ENCODE measurements at places on chromosomes 1 and 21.

DNA sequence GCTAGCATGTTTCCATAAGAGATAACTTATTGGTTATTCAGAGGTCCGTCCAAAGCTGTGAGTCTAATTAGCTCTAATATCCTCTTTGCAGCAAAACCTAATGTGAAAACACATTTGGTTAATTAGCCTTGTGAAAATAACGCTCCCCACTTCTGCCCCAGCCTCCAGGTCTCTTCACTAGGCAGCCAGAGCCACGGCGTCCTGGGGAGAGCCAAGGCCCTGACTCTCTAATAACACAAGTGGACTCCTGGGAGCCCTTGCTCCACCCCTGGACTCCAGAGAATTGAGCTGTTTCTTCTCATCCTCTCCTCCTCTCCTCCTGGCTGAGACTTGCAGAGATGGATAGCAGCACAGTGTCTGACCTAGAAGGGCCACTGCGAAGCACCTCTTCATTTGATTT, 78.8 kb downstream of the CCDC185 start:
- no peak for DNase-seq

DNA sequence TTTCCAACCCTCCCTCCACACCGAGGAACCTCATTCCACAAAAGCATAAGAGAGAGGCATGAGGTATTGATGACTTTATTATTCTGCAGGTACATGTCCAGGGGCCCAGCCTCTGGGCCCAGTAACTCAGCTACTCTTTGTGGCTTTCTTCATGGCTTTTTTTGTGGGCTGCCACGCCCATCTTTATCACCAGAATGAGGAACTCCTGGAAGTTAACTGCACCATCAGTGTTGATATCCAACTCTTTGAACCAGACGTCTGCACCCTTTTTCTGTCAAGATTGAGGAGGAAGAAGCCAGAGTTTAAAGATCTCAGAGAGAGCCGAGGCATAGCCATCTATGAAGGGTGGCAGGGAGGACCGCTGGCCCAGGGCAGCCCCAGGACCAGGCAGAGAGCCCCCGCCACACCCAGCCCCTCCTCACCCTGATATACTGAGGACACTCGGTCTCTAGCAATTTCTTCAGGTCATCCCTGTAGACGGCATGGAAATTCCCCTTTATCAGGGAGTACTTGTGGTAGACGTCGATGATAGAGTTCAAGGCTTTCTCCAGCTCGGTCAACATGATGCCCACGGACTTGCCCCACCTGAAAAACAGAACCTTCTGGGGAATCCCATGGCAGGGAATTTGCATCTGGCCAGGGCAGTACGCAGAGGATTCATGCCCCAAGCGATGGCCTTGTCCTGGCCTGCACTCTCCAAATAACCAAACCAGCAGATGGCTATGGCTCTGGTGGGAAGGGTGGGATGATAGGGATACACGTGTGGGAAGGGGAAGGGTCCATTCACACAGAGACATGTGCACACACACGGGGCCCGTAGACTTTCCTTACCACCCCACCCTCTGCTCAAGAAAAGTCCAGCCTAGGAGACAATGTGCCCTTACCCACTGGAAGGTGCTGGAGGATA, 647 bp downstream of the S100A8 start:
- no peak for DNase-seq

GRCh38 chr1:51172811-51173210, 63.3 kb upstream of the RNF11 start:
- no peak for DNase-seq

DNA sequence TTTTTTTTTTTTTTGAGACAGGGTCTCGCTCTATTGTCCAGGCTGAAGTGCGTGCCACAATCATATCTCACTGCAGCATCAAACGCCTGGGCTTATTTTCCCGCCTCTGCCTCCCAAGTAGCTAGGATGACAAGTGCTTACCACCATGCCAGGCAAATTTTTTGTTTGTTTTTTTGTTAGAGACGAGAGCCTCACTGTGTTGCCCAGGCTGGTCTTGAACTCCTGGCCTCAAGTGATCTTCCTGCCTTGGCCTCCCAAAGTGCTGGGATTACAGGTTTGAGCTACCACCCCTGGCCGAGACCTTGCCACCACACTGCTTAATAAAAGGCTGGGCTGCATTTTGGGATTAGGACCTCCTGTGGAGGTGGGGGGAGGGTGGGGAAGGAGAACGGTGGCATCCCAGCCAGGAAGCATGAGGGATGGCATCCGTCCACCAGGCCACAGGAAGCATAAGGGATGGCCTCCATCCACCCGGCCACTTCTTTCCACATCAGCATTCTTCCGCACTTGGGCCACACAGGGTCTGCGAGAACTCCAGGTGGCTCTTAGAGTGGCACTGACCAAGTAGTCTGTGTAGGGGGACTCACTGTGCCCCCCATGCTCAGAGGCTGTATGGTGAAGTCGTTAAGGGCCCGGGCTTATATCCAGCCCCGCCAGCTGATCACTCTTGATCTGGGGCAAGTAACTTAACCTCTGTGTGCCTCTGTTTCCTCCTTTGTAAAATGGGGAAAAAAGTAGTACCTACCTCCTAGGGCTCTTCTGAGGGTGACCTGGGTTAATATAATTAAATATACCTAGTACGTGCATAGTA, 75.0 kb downstream of the GALNT2 start:
- DNase-seq = no peak

DNA sequence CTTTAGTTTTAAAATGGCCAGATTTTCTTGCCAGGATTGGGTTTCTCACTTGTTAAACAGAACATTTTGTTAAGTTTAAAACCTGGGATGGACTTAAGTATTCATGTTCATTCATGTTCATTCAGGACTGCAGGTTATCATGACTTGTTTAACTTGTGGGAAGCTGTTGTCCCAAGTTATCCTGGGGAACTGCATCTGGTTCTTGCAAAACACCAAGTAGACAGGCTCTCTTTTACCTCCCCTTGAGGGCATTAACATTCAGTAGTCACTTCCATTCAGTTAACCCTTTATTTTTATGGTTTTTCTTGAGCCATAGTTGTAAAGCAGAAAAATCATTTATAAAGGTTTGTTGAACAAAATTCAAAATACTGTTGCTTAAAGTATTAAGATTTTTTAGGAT, 8.1 kb downstream of the SOD1 start:
- no peak for DNase-seq

DNA sequence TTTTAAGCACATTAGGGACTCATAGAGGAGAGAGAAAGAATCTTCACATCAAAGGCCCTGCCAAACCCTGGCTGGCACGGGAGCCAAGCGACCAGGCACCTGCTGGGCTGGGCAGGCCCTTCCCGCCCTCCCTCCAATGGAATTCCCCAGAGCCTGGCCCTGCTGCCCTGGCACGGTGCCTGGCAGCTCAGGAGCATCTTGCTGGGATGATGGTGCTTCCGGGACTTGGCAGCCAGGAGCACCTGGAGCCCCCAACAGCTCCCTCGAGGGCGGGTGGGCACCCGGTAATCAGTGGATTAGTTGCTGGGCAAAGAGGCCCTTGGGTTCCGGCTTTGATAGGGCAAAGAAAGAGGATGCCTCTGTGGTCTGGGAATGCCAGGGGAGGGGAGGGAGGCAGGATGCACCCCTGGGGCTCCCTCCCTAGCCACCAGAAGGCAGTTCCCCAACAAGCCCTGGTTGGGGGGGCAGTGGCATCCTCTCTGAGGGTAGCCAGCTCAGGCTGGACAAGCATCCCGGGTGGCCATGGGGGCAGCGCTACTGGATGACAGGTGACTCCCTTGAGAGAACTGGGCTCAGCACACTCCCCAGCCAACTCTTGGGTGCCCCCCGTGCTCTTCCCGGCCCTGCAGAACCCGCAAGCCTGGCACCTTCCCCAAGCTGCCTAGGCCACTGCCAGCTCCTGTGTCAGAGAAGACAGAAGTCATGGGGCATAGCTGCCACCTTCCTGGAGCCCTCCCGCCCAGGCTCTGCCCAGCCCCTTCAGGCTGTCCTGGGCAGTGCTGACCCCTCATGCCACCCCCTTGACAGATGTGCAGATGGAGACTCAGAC, 26.4 kb downstream of the KRTAP10-1 start:
- no peak for DNase-seq

- no peak for DNase-seq
Observed at GRCh38 chr1:205276689-205277065, 44.9 kb downstream of the NUAK2 start.

- no peak for DNase-seq
Observed at GRCh38 chr1:5393146-5393545, 599.1 kb downstream of the NPHP4 start.

GRCh38 chr1:169488157-169488556, 2.4 kb upstream of the SLC19A2 start:
- DNase-seq = no peak

DNA sequence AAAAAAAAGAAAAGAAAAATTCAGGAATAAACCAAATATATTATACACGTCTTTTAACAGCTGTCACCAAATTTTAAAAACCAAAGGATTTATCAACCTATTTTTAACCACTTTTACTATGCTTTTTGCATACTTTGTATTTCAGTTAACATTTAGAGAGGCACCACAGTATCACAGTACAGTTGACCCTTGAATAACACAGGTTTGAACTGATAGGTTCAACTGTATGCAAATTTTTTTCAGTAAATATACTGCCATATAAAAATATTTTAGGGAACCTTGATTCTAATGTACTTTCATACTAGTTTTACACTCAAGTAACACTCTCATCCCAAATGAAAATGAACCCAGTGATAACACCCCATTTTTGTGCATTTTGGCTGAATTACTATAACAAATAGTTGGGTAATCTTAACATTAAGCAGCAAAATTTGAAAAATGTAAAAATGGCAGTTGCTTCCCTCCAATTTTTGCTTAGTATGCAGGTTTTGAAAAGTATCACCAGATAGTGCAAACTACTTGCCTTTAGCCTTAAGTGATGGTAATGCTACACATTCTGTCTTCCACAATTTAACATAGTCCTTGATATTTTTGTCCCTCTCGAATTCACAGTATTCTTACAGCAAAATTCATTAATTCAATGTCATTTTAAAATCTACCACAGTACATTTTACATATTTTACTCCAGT, 10.8 kb upstream of the ADCY10 start:
- no peak for DNase-seq

DNA sequence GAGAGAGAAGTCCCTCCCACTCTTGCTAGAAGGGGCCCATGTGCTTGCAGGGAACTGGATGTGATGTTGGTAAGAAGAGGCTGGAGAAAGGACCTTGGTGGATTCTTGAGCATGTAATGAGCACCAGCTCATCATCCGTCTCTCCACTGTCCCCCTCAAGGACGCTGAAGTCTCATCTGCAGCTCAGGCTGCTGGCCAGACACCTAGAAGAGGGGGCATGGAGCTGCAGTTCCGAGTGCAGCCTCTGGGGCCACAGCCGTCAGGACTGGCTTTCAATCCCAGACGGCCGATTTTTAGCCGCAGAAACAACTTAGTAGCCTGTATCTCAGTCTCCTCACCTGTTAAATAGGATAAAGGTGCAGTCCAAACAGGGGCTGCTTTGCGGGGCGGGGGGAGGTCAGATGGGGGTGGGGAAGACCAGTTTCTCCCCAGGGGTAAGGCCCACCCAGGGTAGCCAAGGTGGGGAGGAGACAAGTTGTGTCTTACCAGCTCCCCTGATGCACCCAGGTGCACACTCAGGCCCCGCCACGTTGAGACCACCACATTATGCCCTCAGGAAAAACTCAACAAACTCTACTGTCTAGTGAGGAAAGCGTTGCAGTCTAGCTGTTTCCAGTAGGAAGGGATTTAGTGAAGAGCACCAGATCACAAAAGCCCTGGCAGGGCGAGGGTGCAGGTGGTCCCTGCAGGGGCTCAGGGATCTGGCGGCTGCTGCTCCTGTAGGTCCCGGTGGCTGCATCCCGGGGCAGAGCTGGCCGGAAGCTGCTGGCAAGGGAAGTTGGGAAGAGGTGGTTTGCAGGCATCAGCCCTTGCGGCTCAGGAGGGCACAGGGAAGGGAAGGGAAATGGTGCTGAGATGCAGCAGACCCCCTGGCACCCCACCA, 29.5 kb downstream of the LDLRAP1 start:
- DNase-seq = peak; percentile 72

GRCh38 chr1:214438075-214438474, 113.3 kb downstream of the PTPN14 start:
- no peak for DNase-seq

- DNase-seq = peak; percentile 48
Observed at GRCh38 chr1:184881941-184882913, 92.1 kb downstream of the NIBAN1 start.

DNA sequence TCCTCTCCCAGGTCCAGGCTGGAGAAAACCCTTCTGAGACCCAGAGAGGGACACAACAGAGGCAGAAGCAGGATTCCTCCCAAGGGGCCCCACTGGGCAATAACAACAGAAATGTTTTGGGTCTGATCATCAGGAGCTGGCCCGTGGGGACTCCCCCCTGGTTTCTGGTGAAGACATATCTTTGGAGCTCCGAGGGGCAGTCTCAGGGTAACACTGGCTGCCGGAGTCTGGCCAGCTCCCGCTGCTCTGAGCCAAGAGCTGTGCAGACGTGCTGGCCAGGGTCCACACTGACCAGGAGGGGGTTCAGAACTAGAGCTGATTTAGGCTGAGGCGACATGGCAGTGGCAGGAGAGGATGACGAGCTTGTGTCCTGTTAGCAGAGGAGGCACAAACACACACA, 13.1 kb downstream of the ECE1 start:
- no peak for DNase-seq

GRCh38 chr1:234889643-234890042, 239.0 kb downstream of the TOMM20 start:
- DNase-seq = no peak

- DNase-seq = no peak
Observed at GRCh38 chr21:35606146-35606545, 454.2 kb downstream of the SETD4 start.

DNA sequence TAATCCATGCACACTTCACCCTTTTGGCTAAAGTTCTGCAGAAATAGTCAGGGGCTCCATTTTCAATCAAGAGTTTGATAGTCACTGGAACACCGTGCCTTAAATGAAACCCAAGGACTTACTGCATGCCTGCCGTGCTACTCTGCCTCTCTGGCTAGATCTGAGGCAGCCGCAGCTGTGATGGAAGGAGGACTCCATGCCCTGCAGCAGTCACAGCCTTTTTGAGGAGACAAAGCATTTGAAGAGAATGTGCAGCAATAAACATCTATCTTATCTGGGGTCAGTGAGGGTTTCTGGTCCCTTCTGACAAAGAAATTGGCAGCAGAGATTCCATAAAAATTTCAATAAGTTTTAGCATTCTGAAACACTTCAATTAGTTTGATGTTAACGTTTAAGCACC, 78.0 kb downstream of the BCAR3 start:
- no peak for DNase-seq

- DNase-seq = no peak
Observed at GRCh38 chr1:173128742-173129141, 78.0 kb upstream of the TNFSF18 start.

GRCh38 chr1:162275622-162276175, 101.0 kb downstream of the SPATA46 start:
- DNase-seq = no peak

DNA sequence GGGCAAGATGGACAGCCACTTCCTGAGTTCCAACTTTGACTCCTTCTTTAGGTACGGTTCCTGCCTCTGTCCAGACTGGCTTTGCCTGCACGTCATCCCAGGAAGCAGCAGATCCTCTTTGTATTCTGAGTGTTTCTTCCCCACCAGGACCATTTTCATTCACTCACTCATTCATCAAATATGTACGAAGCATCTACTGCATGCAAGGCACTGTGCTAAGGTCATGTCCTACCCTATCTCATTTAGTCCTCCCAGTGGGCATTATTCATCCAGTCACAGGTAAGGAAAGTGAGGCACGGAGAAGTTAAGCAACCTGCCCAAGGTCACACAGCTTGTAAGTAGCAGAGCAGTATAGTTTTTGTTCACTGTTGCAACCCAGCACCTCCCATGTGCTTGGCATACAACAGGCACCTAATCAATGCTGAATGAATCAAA, 13.9 kb downstream of the CRYBG2 start:
- no peak for DNase-seq

Measured in stimulated activated CD4-positive, alpha-beta T cell treated with anti-CD3 and anti-CD28 coated beads, Interleukin-15, amount 100 ng/mL, for 24 hours (primary cell).